Vagina (tissue), 2 donors: ENCODE measurements at places on chromosomes 1 and 21.

DNA sequence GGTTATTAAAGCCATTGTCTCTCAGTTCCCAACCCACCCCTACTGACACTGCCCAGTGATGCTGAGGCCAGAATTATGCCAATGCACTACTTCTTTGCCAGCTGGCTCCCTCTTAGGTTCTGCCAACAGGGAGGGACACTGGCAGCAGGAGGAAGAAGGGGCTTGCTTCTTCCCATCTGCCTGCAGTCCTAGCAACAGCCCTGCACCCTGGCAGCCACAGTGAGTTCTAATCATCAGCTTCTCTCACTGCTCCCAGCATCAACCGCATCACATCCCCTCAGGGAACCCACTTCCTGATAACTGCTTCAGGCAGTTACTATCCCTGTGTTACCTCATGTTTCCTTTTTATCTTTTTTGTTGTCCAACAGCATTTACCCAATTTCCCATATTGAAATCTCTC, 86.2 kb downstream of the UBR4 start:
- H3K4me3 ChIP-seq, result no peak overlapping the region
- no peaks in the 10 kb centered on the region for H3K27me3 ChIP-seq
- H3K36me3 ChIP-seq, result peaks cover 100% of the 10 kb centered on the region
- H3K4me1 ChIP-seq, result no peaks in the 10 kb centered on the region
- DNase-seq, result no peak

DNA sequence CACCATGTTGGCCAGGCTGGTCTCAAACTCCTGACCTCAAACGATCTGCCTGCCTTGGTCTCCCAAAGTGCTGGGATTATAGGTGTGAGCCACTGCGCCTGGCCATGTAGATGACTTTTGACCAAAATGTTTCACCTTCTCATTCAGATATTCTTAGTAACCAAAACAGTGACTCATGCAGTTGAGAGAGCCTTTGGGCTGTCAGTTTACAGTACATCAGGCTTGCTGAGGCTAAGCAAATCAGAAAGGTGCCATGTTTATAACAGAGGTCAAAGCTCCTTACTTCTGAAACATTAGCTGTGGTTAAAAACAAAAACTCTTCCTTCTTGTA, 21.0 kb downstream of the CNIH4 start:
- H3K4me3 ChIP-seq, result no peak overlapping the region
- DNase-seq, result no peak
- H3K4me1 ChIP-seq, result no peaks in the 10 kb centered on the region
- H3K36me3 ChIP-seq, result no peaks in the 10 kb centered on the region

- no peak for DNase-seq
- H3K27me3 ChIP-seq, result no peaks in the 10 kb centered on the region
- H3K36me3 ChIP-seq, result no peaks in the 10 kb centered on the region
- no peaks in the 10 kb centered on the region for H3K4me1 ChIP-seq
- no peak overlapping the region for H3K27ac ChIP-seq
These were observed 54.1 kb downstream of the SERINC2 start for GRCh38 chr1:31467005-31467674.

DNA sequence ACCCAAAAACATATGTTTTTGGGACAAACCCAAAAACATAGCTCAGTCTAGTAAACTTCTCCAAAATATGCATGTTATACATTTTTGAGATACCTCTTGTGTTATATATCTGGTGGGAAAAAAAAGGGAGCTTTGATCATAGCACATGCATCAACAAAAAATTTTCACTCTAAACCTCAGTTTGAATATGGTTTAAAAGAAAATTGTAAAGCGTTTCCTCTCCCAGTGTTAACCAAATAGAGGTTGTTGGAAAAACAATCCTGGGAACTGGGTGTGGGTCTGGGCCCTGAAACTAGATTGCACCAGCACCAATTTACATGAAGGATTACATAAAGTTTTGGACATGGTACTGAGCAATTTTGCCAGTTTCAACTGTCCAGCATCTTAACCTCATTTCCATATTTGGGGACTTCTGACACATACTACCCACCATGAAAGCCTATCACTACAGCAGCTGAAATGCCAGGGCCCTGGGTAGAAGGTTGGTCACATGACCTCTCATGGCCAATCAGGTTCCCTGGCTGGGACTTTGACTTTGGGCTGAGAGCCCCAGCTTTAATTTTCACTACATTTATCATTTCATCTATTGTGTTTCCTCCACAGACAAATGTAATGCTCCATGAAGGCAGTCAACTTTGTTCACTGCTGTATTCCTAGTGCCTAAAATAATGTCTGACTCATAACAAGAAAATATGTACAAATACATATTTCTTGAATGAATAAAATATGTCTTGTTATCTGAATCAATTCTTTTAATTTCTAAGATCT, 150.7 kb downstream of the SETD4 start:
- H3K4me1 ChIP-seq, result peaks cover 8% of the 10 kb centered on the region
- no peak overlapping the region for H3K4me3 ChIP-seq
- no peaks in the 10 kb centered on the region for H3K27me3 ChIP-seq
- no peak overlapping the region for H3K27ac ChIP-seq
- no peaks in the 10 kb centered on the region for H3K36me3 ChIP-seq

GRCh38 chr1:231814521-231814920, 187.9 kb downstream of the DISC1 start:
- H3K27me3 ChIP-seq, result no peaks in the 10 kb centered on the region
- peaks cover 3% of the 10 kb centered on the region for H3K4me1 ChIP-seq
- no peak overlapping the region for H3K27ac ChIP-seq
- H3K36me3 ChIP-seq, result no peaks in the 10 kb centered on the region
- H3K4me3 ChIP-seq, result no peak overlapping the region

DNA sequence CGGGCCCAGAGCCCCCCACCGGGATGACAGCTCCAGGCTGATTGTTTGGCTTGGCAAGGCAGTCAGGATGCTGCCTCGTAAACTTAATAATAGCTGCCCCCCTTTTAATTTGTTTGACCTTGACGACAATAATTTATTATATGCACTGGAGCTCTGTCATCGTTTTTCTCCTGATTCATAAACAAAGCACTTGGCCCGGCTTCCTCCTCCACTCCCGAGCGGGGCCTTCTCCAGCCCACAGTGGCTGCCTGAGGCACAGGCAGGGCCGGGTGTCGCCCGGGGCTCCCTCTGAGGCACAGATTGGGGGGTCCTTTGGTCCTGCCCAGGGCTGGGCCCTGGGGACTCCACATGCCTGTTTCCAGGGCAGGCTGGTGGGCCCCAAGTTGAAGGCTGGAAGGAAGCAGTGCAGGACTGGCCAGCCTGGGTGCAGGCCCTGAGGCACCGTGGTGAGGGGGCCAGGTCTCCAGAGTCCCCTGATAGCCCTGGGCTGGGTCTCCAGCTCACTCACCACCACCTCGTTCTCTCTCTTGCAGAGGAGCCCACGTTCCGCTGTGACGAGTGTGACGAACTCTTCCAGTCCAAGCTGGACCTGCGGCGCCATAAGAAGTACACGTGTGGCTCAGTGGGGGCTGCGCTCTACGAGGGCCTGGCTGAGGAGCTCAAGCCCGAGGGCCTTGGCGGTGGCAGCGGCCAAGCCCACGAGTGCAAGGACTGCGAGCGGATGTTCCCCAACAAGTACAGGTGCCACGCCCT, 52.0 kb upstream of the ARHGEF16 start:
- no peak overlapping the region for H3K27ac ChIP-seq
- no peaks in the 10 kb centered on the region for H3K27me3 ChIP-seq
- H3K4me3 ChIP-seq, result no peak overlapping the region
- peaks cover 12% of the 10 kb centered on the region for H3K4me1 ChIP-seq
- no peak for DNase-seq

- no peaks in the 10 kb centered on the region for H3K36me3 ChIP-seq
- DNase-seq, result no peak
- peaks cover 6% of the 10 kb centered on the region for H3K27me3 ChIP-seq
- H3K4me1 ChIP-seq, result peaks cover 16% of the 10 kb centered on the region
- peak overlapping the region; percentile 7 for H3K4me3 ChIP-seq
- no peak overlapping the region for H3K27ac ChIP-seq
These were observed 60.2 kb upstream of the ARHGEF16 start for GRCh38 chr1:3393987-3394920.

DNA sequence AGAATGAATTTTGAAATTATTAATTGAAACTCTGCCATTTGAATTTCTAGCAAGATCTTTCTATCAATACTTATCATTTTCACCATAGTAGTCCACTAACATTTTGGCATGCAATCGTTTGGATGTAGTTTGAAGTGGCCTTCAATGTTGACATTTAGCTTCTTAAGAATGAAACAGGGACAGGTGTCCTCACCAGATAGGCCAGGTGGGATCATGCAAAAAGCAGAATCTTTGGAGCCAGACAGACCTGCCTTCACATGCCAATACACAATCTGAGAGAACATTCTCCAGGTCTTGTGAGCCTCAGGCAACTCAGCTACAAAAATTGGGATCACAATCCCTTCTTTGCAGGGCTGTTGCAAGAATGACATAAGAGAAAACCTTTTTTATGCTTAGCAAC, 18.3 kb upstream of the HSPA13 start:
- no peak for DNase-seq
- H3K4me3 ChIP-seq, result no peak overlapping the region
- H3K36me3 ChIP-seq, result no peaks in the 10 kb centered on the region
- no peaks in the 10 kb centered on the region for H3K27me3 ChIP-seq

GRCh38 chr1:35264871-35265270, 3.6 kb upstream of the ZMYM4 start:
- H3K4me3 ChIP-seq, result no peak overlapping the region
- no peaks in the 10 kb centered on the region for H3K27me3 ChIP-seq
- H3K36me3 ChIP-seq, result no peaks in the 10 kb centered on the region
- DNase-seq, result no peak

- H3K4me1 ChIP-seq, result no peaks in the 10 kb centered on the region
- no peak for DNase-seq
- H3K27me3 ChIP-seq, result no peaks in the 10 kb centered on the region
These were observed 474.1 kb downstream of the OMA1 start for GRCh38 chr1:58072450-58072849.

DNA sequence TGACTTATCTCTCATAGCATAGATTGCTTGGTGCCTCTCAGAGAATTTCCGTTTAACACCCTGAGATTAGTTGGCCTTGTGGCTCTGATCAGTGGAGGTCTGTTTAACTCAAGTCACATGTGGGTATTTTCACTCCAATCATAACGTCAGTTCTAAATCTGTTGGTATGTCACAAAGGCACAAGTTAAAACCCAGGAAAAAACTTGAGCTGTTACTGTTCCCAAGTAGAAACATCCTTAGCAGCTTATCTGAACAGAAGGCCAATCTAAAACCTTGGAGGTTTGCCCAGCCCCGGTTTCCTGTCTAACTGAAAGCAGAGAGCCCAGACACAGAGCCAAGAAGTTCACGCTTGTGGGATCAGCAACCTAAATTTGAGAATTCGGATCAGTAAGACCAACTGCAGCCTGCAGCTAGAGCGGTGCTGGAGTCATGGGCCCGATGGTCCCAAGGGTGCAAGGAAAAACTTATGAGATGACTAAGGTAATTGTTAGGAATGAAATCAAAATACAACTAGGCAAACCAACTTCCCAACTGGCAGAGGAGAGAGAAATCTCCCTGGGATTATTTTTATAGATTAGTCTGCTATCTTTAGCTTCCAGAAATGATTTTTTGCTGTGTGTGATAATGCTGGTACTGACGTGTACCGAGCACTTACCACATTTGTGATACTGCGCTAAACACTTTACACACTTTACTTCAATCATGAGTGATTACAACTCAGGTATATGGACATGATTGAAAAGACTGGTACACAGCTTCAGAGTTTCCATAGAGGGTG, 90.2 kb upstream of the C1orf21 start:
- H3K4me3 ChIP-seq, result no peak overlapping the region
- no peak for DNase-seq
- no peaks in the 10 kb centered on the region for H3K36me3 ChIP-seq
- H3K27me3 ChIP-seq, result no peaks in the 10 kb centered on the region
- H3K4me1 ChIP-seq, result peaks cover 25% of the 10 kb centered on the region

- no peaks in the 10 kb centered on the region for H3K36me3 ChIP-seq
- no peaks in the 10 kb centered on the region for H3K27me3 ChIP-seq
- no peak overlapping the region for H3K27ac ChIP-seq
- H3K4me1 ChIP-seq, result no peaks in the 10 kb centered on the region
- H3K4me3 ChIP-seq, result no peak overlapping the region
These were observed 149.2 kb upstream of the FOXD3 start for GRCh38 chr1:63173161-63173560.

DNA sequence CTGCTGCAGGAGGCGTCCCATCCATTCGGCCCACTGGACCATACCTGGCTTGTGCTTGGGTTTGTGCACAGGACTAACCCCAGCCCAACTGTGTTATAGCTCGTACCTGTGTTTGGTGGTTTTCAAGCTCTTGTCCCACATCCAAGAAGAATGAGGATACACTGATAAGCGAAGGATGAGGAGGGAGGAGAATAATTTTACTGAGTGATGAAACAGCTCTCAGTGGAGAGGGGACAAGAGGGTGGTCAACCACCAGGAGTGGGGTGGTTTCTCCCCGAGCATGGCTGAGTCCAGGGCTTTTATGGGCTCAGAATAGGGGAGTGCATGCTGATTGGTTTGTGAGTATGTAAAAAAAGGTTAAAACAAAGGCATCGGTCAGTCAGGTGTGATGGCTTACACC, 12.1 kb upstream of the USP48 start:
- H3K27ac ChIP-seq, result no peak overlapping the region
- no peaks in the 10 kb centered on the region for H3K27me3 ChIP-seq
- no peaks in the 10 kb centered on the region for H3K36me3 ChIP-seq
- H3K4me1 ChIP-seq, result no peaks in the 10 kb centered on the region
- no peak overlapping the region for H3K4me3 ChIP-seq
- no peak for DNase-seq

DNA sequence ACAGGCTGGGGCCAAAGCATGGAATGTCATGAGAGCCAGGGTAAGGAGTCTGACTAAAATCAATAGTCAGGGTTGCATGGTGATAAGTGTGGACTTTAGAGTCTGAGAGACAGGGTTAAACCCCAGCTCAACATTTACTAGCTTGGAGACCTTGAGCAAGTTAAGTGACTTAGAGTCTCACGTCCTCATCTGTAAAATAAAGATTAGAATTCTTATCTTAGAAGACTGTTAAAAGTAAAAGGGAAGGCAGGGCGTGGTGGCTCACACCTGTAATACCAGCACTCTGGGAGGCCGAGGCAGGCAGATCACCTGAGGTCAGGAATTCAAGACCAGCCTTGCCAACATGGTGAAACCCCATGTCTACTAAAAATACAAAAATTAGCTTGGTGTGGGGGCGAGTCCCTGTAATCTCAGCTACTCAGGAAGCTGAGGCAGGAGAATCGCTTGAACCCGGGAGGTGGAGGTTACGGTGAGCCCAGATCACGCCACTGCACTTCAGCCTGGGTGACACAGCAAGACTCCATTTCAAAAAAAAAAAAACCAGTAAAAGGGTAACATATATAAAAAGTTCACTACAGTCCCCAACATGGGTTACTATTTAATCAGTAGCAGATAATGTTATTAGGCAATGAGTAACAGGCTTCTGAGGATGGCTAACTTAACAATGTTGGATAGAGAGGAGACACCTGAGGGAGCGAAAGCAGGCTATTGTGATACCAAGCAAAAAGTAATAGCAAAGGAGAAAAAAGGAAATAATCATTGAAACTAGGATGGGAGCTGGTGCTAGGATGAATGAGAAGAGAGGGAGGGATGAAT, 20.8 kb downstream of the TMCO1 start:
- no peak overlapping the region for H3K4me3 ChIP-seq
- no peaks in the 10 kb centered on the region for H3K4me1 ChIP-seq
- H3K27ac ChIP-seq, result no peak overlapping the region
- DNase-seq, result no peak

GRCh38 chr1:222905151-222905550, 90.3 kb downstream of the DISP1 start:
- H3K27me3 ChIP-seq, result no peaks in the 10 kb centered on the region
- no peak overlapping the region for H3K4me3 ChIP-seq
- H3K4me1 ChIP-seq, result no peaks in the 10 kb centered on the region
- no peak overlapping the region for H3K27ac ChIP-seq

GRCh38 chr1:64959986-64960385, 6.4 kb downstream of the JAK1 start:
- H3K4me1 ChIP-seq, result peaks cover 90% of the 10 kb centered on the region
- no peak overlapping the region for H3K4me3 ChIP-seq
- no peak overlapping the region for H3K27ac ChIP-seq
- no peak for DNase-seq
- no peaks in the 10 kb centered on the region for H3K27me3 ChIP-seq
- no peaks in the 10 kb centered on the region for H3K36me3 ChIP-seq
